ENCODE measurements at places on chromosomes 11 and 22.

GRCh38 chr22:25159028-25159427 lies 40.6 kb upstream of the CRYBB3 start:
- no peak for DNase-seq

DNA sequence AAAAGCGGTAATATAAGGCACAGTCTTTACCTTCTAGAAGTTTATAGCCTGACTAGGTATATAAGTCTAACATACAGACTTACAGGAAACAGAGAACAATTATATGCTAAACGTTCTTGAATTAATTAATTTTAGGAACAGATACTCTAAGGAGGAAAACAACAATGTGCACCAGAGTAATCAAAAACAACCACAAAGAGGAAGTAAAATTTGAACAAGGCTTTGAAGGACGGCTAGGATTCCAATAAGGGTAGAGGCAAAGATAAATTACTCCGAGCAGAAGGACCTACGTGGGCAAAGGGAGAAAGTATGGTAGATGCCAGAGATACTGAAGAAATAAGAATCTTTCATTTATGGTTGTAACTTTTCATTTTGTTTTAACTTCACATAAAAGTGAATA lies 54.4 kb downstream of the ENTHD1 start:
- no peak for DNase-seq

- DNase-seq: no peak
Measured at GRCh38 chr11:1473786-1474185, 12.8 kb downstream of the MOB2 start.

- DNase-seq: no peak
Measured at GRCh38 chr11:83933008-83933407, 646.8 kb upstream of the CCDC90B start.

GRCh38 chr11:95641495-95641894 lies 148.1 kb downstream of the FAM76B start:
- peak; percentile 10 for DNase-seq

- DNase-seq: no peak
Measured at GRCh38 chr11:75014129-75014528, 25.4 kb downstream of the NEU3 start.

- DNase-seq: no peak
Measured at GRCh38 chr22:31286360-31287255, 5.7 kb downstream of the PIK3IP1 start.

DNA sequence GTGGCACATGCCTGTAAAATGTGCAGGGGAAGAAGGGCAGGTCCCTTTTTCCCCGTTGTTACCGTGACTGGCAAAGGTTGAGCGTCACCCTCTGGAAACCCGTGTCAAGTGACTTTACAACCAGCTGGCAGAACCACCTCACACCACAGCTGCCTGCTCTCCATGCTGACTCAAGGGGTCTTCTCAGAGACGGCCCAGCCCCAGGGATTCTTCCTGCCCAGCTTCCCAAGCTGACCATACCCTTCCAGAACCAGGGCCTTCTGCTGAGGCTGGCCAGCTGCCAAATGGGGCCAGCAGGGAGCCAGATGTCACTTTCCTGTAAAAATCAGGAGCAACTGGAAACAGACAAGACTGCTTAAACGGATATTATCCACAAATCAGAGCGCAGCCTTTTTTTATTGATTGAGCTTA lies 6.3 kb downstream of the PC start:
- no peak for DNase-seq

DNA sequence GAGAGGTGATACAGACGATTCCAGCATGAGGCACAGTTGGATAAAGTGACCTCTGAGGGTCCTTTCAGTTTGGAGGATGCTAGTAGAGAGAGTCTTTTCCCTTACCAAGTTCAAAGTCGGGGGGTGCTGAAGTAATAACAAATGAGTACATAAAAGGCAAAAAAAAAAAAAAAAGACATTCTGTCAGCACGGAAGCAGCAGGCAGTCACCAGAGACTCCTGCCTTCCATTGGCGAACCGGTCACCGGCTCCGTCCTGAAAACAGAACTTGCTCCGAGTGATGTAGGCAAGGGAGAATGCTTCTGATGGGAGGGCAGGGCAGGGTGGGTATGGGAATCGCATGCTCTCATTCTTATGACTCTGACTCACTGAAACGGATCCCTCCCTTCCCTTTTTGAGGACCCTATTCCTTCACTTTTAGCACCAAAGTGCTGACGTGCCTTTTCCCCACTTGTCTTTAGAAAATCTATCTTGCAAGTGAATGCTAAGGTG lies 65.9 kb downstream of the PRR5L start:
- DNase-seq: no peak

DNA sequence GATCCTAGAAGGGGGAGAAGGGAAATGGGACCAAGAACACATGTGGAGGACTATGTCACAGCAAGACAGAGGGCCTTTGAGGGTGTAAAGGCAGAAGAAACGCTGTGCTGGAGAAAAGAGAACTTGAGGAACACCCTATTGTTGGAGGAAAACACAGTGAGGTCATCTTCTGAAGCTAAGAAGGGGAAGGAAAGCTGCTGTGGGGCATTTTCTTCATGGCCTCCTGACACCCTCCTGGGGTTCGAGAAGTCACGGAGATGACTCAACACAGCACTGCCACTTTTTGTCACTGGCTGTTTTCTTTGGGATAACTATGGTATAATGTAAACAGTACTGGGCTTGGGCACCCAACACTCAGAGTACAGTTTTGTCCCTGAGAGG lies 492.6 kb upstream of the CADM1 start:
- DNase-seq: no peak

Measured in SIG-M5 (cell line).